IMR-90 (cell line): ENCODE measurements at places on chromosomes 3 and 15. TPM values are rescaled to one million over a fixed set of nuclear protein-coding genes. Genes with fewer than 3 reads are reported as not detected.

The TGM4 gene
- total RNA-seq: under 0.01 TPM in 1 of 2 replicates, not detected in the other

The DUOXA2 gene
- total RNA-seq: not detected in 2 replicates

The TTC23 gene
- 28.3 and 29.8 TPM in 2 replicates for total RNA-seq

The PPP1R2 gene
- total RNA-seq: 36.0 and 55.3 TPM in 2 replicates

The C3orf85 gene
- not detected in 2 replicates for total RNA-seq

The IGSF11 gene
- total RNA-seq: 0.18 TPM in 1 of 2 replicates, not detected in the other

The ETFA gene
- 159 and 172 TPM in 2 replicates for total RNA-seq

The FAM81A gene
- not detected in 2 replicates for total RNA-seq

The THOC7 gene
- 25.8 and 51.7 TPM in 2 replicates for total RNA-seq

The MRAS gene
- total RNA-seq: 56.1 and 59.3 TPM in 2 replicates

The MYO5C gene
- under 0.01 TPM in 2 replicates for total RNA-seq

The KNG1 gene
- total RNA-seq: not detected in 2 replicates

The MITF gene
- total RNA-seq: 13.3 and 16.7 TPM in 2 replicates

The KLHL40 gene
- total RNA-seq: not detected in 2 replicates

The FMN1 gene
- total RNA-seq: 17.6 and 29.4 TPM in 2 replicates

The CFAP161 gene
- total RNA-seq: not detected in 2 replicates

The DCUN1D1 gene
- total RNA-seq: 17.7 and 48.9 TPM in 2 replicates

The CPB1 gene
- total RNA-seq: not detected in 2 replicates

The GOLGA8G gene
- not detected in 2 replicates for total RNA-seq

The CNOT10 gene
- 19.4 and 20.4 TPM in 2 replicates for total RNA-seq

The STRIT1 gene
- total RNA-seq: not detected in 2 replicates

The OR5K2 gene
- not detected in 2 replicates for total RNA-seq

The C3orf49 gene
- not detected in 2 replicates for total RNA-seq

The EOMES gene
- total RNA-seq: not detected in 2 replicates

The ANKRD63 gene
- total RNA-seq: under 0.01 TPM in 1 of 2 replicates, not detected in the other

The PLA2G4B gene
- total RNA-seq: under 0.01 and 0.18 TPM in 2 replicates

The ARGFX gene
- not detected in 2 replicates for total RNA-seq

The RGMA gene
- 0.18 TPM in 1 of 2 replicates, not detected in the other for total RNA-seq

The TRPM7 gene
- 27.8 and 49.4 TPM in 2 replicates for total RNA-seq

The AHSG gene
- not detected in 2 replicates for total RNA-seq

The ITIH1 gene
- not detected in 2 replicates for total RNA-seq

The PTPN23 gene
- total RNA-seq: 4.4 and 4.5 TPM in 2 replicates

The UNC13C gene
- not detected in 2 replicates for total RNA-seq

The LRRC31 gene
- total RNA-seq: not detected in 2 replicates

The ALDH1A2 gene
- not detected in 2 replicates for total RNA-seq

The CEP152 gene
- total RNA-seq: 7.3 and 10.3 TPM in 2 replicates
